T-helper 22 cell (primary cell): ENCODE measurements at places on chromosomes 12 and 14.

- DNase-seq = no peak
These were observed 62.7 kb downstream of the RBM19 start for GRCh38 chr12:113903381-113903863.

DNA sequence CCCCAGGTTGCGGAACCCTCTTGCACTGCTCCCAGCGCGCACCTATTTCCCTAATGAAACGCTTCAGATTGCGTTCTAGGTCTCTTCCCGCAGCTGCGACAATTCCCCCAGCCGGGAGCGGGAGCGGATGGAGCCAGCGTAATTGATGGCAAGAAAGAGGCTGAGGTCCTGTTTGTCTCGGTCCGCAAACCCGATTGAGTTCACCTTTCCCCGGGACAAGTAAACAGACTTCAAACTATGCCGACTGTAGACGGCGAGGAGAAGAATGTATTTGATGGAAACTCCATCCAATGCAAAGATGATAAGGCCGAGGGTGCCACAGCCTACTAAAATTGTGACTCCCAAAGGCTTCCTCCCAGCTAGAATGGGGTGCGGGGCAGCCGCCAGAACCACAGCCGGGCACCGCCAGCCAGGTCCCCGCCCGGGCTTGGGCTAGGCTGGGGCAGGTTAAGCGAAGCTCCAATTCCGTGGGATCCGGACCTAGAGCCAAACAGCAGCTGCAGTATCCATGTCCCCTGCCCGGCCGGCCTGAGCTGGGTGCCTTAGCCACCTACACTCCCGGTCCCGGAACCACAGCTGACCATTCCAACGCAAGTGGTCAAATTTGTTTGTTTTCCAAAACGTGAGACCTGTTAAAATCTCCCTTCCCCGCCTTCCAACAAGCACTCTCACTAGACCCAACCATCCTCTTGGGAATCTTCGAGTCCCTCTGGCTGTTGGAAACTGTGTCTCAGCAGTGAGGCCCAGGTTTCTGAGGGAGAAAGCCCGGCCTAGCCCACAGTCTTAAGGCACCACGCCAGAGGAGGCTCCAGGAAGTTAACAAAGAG is 5.5 kb downstream of the NKX2-1 start:
- DNase-seq = no peak

DNA sequence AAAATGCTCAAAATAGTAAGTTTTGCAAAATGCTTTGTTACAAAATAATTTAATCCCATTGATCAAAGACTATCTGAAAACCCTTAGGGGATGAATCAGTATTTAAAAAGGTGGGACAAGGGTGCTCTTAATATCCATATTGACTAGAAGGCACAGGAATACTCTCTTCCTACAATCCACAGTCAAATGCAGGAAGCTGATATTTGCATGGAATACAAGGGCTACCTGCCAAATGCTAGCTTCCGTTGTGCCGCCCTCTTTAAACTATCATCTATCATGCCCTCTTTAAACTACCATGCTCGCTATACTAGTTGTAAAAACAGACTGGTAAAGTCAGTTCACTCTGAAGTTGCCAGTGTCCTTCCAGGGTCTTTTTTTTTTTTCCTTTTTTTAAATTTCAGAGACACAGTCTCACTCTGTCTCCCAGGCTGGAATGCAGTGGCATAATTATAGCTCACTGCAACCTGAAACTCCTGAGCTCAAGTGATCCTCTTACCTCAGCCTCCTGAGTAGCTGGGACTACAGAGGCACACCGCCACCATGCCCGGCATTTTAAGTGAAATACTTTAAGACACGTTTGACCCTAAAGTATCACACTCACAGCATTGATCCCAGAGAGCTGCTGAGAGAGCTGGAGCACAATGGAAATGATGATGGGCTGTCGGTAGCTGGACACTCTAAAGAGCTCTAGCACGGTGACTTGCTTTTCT is 6.7 kb downstream of the SLC2A3 start:
- DNase-seq = no peak

DNA sequence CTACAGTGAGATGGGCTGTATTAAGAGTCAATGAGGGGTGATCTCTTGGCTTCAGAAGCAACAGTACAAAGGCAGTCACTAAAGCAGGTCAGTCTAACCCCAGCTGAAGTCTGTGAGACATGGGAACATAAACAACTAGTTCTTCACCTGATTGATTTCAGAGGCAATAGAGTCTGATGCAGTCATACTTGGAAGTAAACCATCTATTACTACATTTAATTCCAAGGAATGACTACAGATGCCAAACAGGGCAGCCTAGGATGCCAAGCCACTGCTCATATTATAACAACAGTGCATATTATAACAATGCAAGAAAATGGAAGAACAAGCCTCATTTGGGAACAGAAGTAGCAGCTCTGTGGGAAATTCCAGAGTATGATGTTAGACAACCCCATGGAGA is 35.8 kb downstream of the GRIN2B start:
- no peak for DNase-seq
